ENCODE measurements at places on chromosomes 2 and 18.

DNA sequence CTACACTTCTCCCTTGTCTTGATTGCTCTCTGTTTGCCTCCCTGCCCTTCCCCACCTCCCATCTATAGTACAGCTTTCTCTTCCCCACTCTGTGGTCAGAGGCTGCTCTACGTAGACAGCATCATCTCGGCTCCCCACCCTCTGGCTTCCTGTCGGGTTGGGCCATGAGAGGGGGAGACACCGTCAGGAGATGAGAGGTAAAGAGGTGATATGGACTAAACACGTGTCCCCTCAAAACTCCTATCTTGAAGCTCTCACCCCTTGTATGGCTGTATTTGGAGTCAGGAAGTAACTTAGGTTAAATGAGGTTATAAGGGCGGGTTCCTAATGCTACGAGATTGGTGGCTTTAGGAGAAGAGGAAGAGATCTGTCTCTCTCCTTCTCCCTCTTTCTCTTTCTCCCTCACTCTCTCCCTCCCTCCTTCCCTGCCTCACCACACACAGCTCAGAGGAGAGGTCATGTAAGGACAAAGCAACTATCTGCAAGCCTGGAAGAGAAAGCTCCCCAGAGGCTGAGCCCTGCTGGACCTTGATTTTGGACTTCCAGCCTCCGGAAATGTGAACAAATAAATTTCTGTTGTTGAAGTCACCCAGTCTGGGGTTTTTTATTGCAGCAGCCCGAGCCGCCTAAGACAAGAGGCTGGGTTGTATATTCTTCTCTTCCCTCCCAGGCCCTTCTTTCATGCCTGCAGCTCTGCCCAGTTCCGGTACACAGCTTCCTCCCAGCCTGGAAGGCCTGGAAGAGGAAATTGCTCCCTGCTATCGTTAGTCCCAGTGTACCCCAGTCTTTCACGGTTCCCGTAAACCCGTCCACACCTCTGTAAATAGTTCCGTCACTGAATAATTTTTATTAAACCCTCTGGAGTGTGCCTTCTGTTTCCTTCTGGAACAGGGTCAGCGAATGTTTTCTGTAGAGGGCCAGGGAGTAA lies 138.0 kb downstream of the AKAIN1 start:
- DNase-seq: no peak

DNA sequence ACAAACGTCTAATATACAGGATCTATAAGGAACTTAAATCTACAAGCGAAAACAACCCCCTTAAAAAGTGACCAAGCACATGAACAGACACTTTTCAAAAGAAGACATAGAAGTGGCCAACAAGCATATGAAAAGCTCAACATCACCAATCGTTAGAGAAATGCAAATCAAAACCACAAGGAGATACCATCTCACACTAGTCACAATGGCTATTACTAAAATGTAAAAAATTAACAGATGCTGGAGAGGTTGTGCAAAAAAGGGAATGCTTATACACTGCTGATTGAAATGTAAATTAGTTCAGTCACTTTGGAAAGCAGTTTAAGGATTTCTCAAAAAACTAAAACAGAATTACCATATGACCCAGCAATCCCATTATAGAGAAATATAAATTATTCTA lies 1148.5 kb upstream of the FAM98A start:
- DNase-seq: no peak

- DNase-seq: no peak
These were observed 112.7 kb downstream of the ANKRD44 start for GRCh38 chr2:197197895-197198311.

- no peak for DNase-seq
These were observed 117.9 kb downstream of the KCNH7 start for GRCh38 chr2:162720559-162721271.

- DNase-seq: peak; percentile 55
These were observed 1.4 kb upstream of the ACMSD start for GRCh38 chr2:134836986-134837385.

DNA sequence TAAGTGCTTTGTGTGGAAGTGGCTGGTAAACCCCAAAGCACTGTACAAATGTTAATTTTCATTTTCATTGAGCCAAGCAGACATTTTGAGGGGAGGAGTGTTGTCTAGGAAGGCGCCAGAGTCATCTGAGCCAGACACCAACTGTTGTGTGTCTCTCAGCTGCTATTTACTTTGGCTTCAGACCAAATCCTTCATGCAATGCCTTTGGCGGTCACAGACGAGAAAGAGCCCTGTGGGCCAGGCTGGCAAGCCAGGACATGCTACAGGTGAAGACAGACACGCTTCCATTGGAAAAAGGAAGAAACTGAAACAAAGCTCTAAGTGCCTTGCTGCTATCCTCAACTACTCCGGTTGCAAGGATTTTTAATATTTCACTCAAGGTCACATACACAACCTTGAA lies 115.4 kb upstream of the CDC42EP3 start:
- DNase-seq: no peak

DNA sequence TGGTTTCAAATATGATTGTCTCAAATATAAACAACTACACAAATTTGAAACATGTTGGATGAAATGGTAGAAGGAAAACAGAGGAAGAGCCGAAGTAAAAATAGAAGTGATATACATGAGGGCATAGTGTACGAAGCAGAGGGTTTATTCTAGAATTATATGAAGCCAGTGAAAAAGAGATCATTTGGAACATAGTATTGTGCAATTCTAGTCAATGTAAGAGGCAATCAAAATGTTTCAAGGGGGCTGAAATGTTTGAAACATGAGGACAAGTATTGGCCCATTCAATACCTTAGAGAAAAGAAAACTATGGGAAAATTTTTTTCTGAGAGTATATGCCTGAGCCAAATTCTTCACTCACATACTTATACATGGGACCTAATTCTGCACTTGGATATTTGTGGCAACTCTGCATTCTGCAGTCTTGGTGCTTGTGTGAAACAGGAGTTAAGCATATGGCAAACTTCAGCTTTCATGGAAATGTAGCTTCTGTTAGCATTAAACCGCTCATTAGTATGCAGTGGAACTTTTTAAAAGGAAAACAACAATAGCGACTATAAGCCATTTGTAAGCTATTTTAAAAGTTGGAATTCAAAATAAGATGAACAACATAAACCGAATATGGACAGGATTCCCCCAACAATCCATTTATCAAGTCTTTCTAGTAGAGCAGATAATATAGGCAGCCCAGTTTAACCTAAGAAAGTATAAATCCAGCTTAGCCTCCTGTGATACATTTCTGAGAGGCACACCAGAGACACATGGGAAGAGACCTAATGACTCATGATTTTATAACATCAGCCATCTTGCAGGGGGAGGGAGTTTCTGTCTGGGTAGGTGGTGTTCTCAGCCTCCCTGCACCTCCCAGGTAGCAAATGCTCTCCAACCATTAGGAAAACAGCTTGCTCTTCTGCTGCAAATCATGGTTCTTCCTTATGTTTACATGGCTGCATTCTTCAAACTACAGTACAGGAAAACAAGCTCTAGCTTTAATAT lies 197.8 kb downstream of the PAX3 start:
- no peak for DNase-seq

GRCh38 chr2:75064691-75065396 lies 106.4 kb downstream of the POLE4 start:
- DNase-seq: peak; percentile 28

- DNase-seq: no peak
These were observed 114.7 kb upstream of the CXCR4 start for GRCh38 chr2:136232456-136233172.

DNA sequence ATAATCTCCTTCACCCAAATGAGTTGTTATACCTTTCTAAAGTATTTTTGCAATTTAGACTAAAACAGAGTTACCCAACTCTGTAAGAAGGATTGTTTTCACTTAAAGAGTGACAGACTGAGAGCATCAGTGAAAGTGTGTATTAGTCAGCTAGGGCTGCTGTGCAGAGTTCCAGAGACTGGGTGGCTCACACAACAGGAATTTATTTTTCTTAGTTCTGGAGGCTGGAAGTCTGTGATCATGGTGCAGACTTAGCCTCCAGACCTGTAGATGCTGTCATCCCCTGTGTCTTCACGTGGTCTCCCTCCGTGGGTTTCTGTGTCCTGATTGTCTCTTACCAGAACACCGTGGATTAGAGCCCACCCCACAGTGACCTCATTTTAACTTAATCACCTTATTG lies 40.0 kb downstream of the BCL2L11 start:
- peak; percentile 78 for DNase-seq

Measured in fibroblast of gingiva (primary cell).